ENCODE measurements at places on chromosomes 5 and 9.

- DNase-seq = no peak
These were observed 193.0 kb downstream of the CD180 start for GRCh38 chr5:67003685-67003934.

DNA sequence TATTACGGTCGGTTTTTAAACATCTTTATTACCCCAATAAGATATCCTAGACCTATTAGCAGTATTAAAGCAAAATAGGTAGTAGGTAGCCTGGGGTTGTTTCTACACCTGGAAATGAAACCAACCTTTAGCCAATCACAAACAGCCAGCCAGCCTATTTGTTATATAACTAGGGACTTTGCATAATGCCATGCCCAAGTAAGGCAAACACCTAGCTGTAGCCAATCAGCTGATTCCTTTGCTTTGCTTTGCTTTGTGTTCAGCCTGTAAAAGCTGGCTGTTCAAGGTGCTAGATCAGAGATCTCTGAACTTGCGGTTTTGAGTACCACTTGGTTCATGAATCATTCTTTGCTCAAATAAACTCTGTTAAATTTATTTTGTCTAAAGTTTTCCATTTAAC, 46.5 kb upstream of the SETD9 start:
- DNase-seq = no peak

- DNase-seq = no peak
These were observed 79.2 kb upstream of the HSPA9 start for GRCh38 chr5:138654281-138654867.

- no peak for DNase-seq
These were observed 4.4 kb upstream of the MSX2 start for GRCh38 chr5:174719793-174720611.

DNA sequence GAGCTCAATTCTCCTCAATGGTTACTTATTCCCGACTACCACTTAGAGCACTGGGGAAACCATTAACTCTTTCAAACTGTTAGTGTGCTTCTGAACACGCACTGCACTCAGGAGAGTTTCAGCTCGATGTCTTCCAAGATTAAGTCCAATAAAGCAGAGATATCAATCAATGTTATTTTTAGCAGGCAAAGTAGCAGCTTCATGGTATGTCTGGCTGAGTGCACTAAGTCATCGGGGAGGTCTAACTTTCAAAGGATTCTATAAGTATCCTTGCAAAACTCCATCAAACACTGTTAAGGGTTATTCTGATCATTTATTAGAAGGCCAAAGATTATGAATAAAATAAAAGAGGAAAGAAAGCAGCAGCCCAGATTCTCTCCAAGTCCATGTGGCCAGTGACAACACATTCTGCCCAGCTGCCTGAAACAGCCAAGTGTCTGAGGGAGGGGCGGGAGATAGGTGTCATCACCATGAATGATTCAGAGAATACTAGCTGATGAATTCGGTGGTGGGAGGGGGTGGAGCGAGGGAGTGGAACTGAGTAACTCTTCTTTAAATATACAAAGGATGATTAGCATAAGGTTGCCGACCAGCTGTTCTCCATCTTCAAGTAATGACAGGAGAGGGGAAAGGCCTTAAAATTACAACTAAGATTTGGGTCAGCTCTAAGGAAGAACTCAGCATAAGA, 21.3 kb downstream of the NREP start:
- no peak for DNase-seq

All from NCI-H526 (cell line).